ENCODE measurements at places on chromosomes 11 and 22.

- peak; percentile 25 for DNase-seq
Measured at GRCh38 chr11:117919781-117920221, 9.4 kb downstream of the TMPRSS13 start.

DNA sequence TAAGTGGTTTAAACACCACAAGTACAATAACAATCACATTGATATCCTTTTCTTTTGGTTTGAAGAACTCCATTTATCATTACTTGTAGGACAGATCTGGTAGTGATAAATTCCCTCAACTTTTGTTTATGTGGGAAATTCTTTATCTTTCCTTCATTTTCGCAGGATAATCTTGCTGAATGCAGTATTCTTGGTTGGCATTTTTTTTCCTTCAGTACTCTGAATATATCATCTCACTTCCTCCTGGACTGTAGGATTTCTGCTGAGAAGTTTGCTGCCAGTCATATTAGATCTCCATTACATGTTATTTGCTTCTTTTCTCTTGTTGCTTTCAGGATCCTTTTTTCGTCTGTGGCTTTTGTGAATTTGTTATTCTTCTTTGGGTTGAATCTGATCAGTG lies 179.0 kb upstream of the PLET1 start:
- DNase-seq, result no peak

DNA sequence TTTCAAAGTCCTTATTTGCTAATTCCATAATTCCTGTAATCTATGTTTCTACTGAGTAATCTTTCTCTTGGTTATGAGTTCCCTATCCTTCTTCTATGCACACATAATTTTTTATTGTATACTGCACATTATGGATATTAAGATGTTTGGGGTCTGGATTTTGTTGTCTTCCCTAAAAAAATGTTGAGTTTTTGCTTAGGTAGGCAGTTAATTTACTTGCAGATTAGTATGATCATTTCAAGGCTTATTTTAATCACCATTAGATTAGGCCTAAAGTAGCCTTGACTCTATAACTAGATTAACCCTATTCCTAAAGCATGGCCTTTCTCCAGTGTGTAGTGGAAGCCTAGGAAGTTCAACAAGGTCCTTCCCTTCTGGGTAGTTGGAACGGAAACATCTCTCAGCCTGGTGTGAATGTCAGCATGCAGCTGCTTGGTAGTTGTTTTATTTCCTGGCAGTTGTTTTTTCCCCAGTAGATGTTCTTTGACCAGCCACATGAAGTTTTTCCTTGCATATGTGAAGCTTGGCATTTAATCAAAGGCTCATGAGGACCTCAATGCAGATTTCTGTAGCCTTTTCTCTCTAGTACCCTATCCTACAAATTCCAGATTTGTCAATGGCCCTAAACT lies 419.3 kb upstream of the NARS2 start:
- DNase-seq, result no peak

GRCh38 chr11:126862664-126863243 lies 137.8 kb downstream of the KIRREL3 start:
- no peak for DNase-seq

DNA sequence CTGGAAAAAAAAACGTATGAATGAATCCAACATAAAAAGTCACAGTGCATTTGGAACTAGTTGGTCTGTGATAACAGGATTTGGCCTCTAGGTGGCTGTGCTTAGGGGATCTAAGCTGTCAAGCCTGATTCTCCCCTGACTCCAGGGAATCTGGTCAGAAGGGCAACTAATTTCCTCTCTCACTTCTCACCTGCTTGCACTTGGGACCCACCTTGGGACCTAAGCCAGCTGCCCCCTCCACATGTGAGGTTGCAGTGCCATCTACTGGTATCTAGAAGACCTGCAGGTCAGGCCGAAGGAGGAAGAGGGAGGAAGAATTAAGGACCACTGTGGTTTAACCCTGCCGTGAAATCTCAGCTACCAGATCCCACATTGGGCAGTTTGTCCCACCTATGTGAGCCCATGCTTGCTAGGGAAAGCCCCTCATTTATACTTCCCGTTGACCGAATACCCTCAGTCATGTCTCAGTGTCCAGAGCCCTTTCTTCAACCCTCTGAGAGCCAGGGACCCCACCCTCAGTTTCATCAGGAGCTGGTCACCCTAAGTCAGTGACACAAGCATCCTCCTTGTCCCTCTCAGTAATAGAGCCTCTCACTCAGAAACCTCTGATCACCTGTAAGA lies 33.2 kb upstream of the CAVIN3 start:
- DNase-seq, result peak; percentile 59

DNA sequence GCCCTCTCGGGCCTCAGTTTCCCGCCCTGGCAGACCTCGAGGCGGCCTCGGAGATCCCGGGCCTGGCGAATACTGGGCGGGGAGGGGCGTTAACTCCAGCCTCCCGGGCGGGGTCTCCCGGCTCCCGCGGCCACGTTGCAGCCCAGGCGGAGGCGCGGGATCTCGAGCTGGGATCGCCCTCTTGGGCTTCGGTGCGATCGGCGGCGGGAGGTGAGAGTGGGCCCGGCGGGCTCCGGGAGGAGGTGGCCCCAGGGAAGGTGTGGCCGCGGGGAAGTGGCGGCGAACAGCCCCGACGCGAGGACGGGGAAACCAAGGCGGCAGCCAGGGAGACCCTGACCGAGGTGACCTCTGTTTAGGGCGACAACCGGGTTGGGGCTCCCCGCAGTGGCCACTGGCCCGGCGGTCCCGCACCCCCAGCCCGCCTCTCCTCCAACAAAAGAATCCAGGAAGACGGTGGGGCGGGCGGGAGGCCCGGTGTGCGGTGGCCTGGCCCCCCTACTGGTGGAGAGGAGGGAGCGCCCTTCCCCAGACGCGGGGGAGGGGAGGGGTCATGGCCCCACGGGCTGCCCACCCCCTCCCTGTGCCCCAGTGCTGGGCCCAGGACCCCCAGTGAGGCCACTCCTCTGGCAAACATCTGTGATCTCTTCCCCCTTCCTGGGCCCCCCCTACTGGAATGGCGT lies at the start of gene PHETA2:
Gene PHETA2 (plus strand): TSS at position 117 of the 680 bp plus-strand sequence. CDS start 3,046 bp downstream, outside the sequence.
- peak; percentile 35 for DNase-seq

GRCh38 chr11:119188067-119188466 lies 2.8 kb downstream of the NHERF4 start:
- DNase-seq, result no peak

DNA sequence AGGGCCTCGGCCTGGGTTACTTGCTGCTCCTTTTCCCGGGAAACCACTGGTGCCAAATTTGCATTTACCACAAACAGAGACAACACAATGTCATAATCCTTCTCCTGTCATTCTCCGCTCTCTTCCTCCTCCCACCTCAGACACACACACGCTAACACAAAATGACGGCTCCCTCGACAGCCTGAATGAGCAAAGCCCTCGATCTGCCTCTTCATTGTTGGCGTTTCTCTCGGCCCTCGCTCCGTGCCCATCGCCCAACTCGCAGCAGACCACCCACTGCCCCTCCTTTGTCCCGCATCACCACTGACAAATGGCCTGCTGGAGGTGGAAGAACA lies 12.5 kb upstream of the TCF20 start:
- no peak for DNase-seq

DNA sequence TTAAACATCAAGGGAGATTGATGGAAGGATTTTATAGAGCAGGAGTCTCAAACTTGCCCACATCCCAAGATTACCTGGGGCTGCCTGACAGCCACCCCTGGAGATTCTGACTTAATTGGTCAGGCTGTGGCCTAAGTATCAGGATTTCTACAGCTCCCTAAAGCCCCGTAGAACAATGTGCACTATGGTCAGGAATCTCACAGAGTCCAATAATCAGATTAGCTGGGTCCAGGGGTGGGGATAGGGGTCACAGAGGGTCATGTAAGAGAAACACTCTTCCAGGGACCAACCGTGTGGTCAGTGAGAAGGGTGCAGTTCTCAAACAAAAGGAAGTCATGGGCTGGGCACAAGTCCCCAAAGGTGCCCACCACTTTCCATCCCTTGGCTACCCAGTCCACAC lies 20.5 kb upstream of the FBLN1 start:
- DNase-seq, result no peak

GRCh38 chr22:24471570-24471969 lies 23.6 kb upstream of the UPB1 start:
- DNase-seq, result no peak

GRCh38 chr11:91199866-91200265 lies 977.0 kb upstream of the CHORDC1 start:
- no peak for DNase-seq

- no peak for DNase-seq
Measured at GRCh38 chr11:23723861-23724260, 773.0 kb upstream of the LUZP2 start.

DNA sequence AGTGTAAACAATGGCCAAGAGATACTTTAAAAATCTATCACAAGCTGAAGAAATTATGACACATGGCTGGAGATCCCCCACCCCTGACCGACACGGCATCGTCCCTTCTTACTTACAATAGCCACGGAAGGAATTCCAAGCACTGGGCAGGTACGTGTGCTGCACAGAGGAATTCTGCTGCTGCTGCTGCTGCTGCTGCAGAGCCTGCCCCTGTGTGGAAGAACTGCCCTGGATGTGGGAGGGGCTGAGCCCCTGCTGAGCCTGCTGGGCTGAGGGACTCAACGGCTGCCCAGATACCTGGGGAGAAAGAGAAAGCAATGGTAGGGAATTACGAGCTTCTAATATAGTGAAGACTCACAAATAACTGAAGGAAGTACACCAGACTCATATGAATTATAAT lies 15.0 kb upstream of the NFRKB start:
- no peak for DNase-seq

- DNase-seq, result no peak
Measured at GRCh38 chr11:57248780-57249383, 11.8 kb upstream of the APLNR start.

DNA sequence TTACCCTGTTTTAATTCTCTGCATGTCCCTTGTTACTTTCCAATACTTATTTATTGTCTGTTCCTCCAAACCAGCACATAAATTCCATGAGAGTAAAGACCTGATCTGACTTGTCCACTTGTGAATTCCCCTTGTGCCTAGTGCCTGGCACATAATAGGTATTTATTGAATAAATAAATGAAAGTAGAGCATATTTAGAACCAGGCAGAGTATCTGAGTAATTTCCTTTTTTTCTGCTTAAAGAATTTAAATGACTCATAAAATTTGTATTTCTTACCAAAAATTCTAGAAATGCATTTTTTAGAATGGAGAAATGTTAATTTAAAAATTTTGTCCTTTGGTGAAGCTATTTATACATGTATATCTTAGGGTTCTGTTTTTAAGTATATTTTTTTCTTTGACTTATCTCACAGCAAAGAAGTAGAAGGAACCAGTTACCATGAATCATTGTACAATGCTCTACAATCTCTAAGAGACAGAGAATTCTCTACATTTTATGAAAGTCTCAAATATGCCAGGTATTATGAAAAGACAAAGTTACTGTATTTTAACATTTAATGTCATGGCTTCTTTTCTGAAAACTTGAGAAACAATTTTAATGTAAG lies 96.8 kb downstream of the ATM start:
- DNase-seq, result no peak

DNA sequence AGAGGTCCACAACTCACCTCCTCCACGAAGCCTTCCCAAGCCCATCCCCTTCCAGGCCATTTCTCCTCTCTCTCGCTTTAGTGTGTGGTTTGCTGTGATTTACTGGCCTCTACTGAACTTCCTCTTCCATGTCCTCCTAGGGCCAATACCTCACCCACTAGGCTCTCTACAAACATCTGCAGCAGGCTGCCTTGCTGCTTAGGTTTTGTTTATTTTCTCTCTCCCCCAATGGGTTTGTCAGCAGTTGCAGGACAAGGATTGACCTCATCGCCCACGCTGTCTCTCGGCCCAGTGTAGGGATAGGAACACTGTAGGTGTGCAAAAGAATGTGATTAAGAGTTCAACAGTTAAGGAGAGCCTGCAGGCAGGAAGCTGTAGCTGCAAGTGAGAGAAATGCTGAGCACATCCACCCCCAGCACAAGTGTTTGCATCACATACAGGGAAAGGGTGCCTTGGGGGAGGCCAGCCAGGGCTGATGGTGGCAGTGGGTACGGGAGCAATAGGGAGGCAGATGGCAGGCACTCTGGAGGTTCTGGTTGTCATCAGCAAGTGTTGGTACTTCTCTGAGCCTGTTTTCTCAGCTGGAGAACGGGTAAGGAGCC lies 1.4 kb downstream of the PC start:
- no peak for DNase-seq

DNA sequence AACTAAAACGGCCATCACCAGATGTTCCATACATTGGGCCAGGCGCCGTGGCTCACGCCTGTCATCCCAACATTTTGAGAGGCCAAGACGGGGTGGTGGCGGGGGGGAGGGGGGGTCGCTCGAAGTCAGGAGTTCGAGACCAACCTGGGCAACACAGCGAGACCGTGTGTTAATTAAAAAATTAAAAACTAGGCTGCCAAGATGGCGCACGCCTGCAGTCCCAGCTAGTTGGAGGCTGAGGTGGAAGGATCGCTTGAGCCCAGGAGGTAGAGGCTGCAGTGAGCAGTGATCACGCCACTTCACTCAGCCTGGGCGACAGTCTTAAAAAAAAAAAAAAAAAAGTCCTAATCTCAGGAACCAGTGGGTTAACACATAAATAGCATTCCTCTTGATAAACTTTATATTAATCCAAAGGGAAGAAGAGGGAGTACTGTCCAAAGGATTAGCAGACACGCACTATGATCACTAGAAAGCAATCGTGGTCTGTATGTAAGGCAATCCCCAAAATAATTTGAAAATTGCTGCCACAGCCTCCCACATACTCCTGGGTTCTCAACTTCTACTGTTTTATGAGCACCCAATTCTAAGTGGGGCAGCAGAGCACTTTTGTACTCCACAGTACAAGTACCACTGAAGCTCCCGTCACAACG lies 604 bp downstream of the PUS3 start:
- DNase-seq, result no peak

DNA sequence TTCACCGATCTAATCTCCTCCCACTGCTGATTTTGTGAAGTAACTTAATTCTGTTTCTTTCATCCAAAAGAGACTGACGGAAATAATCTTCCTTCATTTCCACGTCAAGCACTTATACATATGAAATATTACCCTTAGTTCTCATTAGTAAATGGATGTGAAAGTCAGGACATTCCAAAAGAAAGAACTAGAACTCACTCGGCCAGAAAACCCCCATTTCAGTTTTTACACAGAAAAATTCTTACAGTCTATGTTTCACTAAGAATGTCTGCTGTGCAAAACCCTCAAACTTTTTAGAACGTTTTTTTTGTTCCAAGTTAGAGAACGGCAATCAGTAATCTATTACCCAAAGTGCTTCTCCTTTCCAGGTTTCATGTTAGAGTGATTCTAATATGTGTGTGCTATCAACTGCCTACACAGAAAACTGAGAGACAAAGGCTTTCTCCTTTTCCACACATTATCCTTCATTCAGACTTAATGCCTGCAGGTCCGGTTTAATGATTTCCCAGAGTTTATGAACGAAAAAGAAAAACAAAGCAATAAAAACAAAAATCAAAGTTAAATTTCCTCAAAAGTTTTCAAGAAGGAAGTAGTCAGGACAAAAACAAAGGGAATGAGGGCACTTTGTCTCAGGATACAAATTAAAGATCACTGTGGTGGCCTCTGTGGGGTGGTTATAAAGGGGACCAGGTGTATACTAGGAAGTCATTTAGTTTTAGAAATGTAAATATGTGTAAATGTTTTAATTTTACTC lies 11.3 kb upstream of the SESN3 start:
- no peak for DNase-seq

Data from hematopoietic multipotent progenitor cell treated with erythropoietin and hydrocortisone succinate and interleukin-3 and kit ligand, for 15 days (in vitro differentiated cells).